PC-3 (cell line): ENCODE measurements at places on chromosomes 5 and 9.

DNA sequence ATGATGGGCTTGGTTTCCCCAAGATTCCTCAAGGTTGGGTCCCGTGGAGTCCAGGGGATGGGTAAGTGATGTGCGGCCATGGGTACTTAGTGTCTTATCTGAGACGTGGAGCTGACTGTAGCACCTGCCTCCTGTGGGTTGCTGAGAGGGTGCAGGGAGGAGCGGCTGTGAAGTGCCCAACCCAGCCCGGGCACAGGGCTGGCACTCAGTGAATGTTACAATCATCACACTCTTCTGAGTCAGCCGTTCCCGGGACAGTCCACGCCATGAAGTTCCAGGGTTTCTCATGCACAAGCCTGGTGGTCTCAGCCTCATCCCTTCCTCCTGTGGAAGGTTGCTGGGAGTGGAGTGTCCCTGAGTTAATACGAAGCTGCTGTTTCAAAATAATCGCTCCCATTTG, 29.1 kb downstream of the NTNG2 start:
- no peak for DNase-seq

GRCh38 chr9:107703651-107704050, 214.1 kb upstream of the KLF4 start:
- DNase-seq: no peak

DNA sequence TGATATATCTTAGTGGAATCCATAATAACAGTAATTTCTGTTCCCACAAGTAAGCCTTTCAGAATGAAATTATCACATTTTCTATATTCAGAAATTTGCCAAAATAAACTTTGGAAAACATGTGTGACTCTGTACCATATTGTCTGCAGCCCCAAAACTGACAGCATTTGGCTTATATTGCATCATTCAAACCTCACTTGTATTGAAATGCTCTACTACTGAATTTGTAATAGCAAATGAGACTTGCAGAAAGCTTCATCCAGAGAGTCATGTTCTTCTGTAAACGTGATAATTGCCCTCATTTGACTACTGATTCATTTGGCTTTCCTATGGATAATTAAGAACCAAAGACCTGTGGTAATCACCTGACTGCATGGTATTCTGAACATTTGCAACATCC, 1249.5 kb upstream of the CDH18 start:
- DNase-seq: no peak

GRCh38 chr5:45521067-45521466, 175.1 kb downstream of the HCN1 start:
- DNase-seq: peak; percentile 35

- peak; percentile 79 for DNase-seq
Measured at GRCh38 chr9:14768405-14769229, 46.1 kb upstream of the CER1 start.
